Ureter (tissue), 1 donor: ENCODE measurements at places on chromosomes 1 and 21. TPM values are rescaled to one million over a fixed set of nuclear protein-coding genes. Genes with fewer than 3 reads are reported as not detected.

BCL2L15 gene
- 8.0 TPM for total RNA-seq

CNTN2 gene
- total RNA-seq: 0.42 TPM

MACO1 gene
- total RNA-seq: 22.3 TPM

EVI5 gene
- total RNA-seq: 37.7 TPM

SLC44A5 gene
- 0.29 TPM for total RNA-seq

LENEP gene
- total RNA-seq: 0.94 TPM

ANGPTL3 gene
- not detected for total RNA-seq

SERPINC1 gene
- 0.44 TPM for total RNA-seq

- DNase-seq: no peak
These were observed 4.0 kb downstream of the SLAMF8 start for GRCh38 chr1:159830722-159831121.

- no peak for DNase-seq
These were observed 144.1 kb upstream of the ADAMTS5 start for GRCh38 chr21:27110956-27111355.

DNA sequence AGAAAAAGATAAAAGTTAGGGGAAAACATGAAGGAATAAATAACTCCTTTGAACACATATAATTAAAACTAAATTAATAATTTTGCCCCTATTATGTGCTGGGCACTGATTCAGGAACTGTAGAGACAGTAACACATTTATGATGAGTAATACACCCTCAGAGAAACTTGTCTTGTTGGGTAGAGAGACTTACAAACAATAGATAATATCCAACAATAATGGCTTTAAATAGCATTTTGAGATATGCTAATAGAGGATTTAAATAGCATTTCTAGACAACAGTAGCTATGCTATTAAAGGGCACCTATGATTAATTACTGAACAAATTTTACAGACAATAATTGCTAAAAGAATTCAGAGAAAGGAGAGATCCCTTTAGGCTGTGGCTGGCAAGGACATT is 455.5 kb downstream of the NUF2 start:
- DNase-seq: no peak

- peak; percentile 70 for DNase-seq
These were observed 115.6 kb downstream of the PGBD5 start for GRCh38 chr1:230310381-230311163.

DNA sequence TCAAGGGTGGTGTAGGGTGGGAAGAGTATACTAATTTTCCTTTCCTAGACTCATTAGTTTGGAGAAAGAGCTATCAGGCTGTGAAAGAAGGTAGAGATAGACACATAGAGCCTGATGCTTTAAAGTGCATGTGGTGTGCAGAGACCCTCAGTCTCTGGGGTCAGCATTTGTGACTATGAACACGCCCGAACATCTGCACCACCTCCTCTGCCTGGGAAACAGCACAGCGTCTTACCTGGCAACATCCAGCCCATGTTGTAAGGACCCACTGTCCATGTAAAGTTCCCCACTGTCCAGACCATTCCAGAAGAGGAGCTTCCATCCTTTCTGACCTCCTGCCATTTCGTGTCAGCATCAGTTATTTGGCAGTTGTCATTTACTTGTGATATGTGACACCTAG is 83.4 kb downstream of the KCND3 start:
- DNase-seq: no peak

DNA sequence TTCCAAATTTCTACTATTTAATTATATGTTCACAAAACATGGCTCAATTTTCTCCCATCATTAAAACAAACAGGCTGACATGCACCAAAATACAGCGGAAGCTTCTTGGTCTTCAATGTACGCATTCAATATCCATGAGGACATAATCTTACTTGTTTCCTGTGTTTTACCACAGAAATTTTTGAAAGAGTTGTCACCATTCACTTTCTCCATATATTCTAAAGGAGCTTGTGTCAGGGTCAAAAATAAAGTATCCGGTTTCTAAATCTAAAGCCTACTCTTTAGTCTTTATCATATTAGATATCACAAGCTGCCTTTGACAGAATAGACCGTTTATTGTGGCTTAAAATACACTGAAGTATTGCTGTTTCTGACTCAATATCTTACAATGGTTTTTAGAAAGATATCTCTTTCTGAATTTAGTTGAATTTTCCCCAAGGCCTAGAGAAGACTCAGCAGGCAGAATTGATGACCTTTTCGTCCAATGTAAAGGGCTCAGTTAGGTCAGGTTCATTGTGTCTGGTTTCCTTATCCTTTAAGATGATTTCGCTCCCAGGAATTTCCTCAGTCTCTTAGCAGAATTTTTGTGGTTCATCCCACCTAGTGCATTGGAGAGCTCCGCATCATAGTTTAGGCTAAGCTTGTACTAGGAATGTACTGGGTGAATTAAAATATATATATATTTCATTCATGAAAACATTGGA is 717.2 kb downstream of the NCAM2 start:
- no peak for DNase-seq

DNA sequence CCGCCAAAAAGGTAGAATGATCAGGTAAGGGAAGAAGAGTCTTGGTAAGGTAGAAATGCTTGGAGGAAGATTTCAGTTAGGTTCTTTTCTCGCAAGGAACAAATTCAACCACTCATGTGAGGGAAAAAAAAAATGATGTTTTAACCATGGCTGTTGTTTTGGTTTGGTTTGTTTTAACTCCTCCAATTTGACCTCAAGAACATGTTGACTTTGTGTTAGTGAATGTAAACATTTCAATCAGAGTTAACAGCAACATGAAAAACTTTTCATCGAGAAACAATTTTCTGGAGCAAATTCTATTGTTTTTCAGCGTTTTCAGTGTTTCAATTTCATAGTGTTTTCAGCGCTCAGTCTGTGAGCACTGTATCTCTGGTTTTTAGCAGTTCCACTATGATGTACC is 49.0 kb upstream of the PROX1 start:
- no peak for DNase-seq

- DNase-seq: no peak
These were observed 51.1 kb upstream of the KLHDC7A start for GRCh38 chr1:18429654-18430053.

- DNase-seq: no peak
These were observed 8.3 kb downstream of the MCOLN2 start for GRCh38 chr1:84988588-84988987.

- DNase-seq: no peak
These were observed 626 bp downstream of the DYRK3 start for GRCh38 chr1:206635978-206636345.

- DNase-seq: no peak
These were observed 734 bp downstream of the MED18 start for GRCh38 chr1:28329395-28330153.

DNA sequence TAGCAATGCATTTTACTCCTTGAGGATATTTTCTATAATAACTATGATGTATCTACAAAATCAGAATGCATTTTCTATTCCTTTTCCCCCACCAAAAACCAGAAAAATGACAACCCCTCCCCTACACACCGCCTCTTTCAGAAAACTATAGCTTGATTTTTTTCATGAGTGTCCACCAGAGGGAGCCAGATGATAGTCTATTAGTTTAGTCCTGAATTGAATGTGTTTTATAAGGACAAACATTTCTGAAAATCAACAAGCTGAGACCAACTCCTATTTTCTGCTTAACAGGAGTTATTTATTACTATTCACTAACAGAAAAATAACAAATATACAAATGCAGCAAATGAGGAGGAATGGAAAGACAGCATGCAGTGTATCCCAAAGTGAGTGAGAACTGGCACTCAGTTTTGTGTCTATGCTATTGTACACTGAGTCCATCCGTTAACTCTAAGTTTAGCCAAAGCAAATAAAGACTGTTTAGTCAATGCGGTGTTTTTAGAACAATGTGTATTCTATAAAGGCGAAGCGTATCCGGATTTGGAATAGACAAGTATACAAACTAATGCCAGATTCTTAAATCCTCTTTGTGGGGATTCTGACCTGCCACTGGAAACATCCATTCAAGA is 182.6 kb downstream of the VAV3 start:
- peak; percentile 58 for DNase-seq

GRCh38 chr1:2199042-2199810 is 4.7 kb upstream of the FAAP20 start:
- peak; percentile 94 for DNase-seq

- no peak for DNase-seq
These were observed 90.0 kb upstream of the NFASC start for GRCh38 chr1:204780630-204781029.
